Cortex of kidney (tissue), 1 donor: ENCODE measurements at places on chromosomes 3 and 15.

DNA sequence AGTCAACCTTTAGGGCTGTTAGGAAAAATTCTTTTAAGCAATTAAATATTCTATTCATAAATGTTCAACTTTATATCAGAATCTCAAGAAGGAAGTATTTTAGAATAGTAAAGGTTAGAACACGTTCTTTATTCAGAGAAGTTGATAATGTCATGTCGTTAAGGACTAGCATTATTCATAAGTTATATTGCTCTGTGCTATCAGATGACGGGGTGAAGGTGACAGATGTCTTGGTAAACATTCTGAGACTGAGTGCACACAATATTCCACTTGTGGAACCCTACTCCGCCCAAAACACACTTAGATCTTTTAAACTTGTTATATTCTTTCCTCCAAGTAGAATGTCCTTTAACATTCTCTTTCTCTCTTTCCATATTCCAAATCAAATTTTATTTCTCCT is 7.9 kb downstream of the AP4E1 start:
- DNase-seq, result no peak

DNA sequence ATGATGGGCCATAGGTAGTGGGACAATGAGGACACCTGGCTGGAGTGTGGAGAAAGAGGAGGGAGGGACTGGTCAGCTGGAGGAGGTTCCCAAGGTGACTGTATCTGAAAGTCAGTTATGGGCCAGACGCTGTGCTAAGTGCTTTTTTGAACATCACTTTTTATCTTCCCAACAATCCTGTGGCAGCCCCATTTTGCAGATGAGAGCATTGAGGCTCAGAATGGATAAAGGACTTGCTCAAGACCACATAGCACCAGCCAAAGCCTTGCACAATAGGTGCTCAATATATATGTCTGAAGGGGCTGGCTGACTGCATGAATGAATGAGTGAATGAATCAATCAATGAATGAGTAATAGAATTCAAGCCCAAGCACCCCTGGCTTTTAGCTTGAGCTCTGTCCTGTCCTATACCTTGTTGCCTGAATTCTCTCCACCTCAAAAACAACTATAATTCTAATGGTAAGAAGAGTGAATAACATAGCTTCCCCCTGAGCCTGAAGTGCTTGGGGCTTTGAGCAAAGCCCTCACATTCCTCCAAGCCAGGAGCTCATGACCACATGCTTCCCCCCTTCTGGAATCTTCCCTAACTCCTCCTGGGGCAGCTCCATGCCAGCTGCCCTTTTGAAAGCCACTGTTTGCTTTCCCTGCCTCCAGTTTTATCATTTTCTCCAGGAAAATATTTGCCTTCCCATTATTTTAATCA is 150.9 kb downstream of the RPLP1 start:
- DNase-seq, result no peak

DNA sequence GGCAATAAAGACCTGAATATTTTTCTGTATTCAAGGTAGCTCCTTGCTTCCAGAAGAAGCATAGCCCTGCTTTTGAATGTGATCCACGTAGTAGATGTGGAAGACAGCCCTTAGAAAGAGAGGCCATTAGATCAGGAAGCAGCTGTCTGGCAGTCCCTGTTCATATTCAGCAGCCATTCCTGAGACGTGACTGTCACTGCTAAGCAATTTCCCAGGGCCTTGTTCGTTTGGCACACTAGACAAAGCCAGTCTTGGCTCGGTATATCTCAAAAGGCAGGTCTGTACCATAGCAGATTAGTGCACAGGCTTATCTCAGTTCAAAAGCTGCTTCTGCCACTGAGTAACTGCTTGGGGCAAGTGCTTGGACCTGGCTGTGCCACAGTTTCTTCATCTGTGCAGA is 287.8 kb upstream of the MCTP2 start:
- DNase-seq, result no peak

GRCh38 chr3:83321891-83322290 is 1560.4 kb upstream of the GBE1 start:
- DNase-seq, result no peak

DNA sequence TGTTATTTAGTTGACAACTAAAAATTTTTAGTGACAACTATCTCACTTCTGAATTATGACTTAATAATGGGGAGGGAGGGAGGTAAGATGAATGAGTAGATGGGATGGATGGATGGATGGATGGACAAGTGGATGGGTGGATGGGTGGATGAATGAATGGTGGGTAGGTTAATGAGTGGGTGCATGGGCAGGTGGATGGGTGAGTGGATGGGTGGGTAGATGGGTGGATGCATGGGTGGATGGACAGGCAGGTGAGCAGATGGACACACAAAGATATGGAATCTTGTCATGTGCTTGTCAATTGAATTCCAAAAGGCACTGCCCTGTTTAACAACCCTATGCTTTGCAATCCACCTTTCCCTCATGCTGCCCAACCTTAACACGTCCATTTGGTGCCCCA is 41.5 kb downstream of the KLHL25 start:
- DNase-seq, result no peak

DNA sequence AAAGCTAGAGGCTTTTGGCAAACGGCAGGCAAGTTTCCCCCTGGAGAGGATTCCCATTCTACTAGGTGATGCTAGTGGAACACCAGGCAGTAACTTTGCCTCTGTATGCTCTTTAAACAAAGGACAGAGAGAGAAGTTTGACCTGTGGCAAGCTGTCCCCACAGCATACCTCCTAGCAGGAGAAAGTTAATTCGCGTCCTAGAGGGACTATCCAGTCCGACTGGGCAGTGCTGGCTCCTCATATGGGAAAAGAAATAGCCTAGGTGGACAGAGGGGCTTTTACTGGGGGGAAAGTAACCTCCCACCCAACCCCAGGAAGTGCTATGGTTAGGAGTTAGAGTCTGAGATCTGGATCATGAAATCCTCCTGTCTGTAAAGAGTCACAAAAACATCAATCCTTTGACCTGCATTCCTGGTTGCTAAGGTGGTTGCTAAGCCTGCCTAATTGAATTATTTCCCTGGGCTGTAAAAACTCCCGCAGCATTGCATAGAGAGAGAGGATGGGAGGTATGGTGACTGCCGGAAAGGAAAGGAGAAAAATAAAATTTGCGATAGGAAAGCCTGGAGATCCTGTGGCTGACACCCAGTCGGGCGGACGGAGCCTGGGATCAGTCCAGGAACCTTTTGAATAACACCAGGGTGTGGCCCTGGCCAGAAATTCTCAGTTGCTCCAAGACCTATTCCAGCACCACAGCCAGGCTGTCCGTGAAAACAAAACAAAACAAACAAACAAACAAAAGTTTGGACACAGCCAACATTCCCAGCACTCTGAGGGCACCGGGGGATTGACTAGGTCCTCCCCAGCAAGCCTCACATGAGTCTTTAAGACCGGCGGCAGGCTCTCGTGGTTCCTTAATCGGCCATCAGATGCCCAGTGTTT is 67.7 kb upstream of the ATP11B start:
- DNase-seq, result no peak

- DNase-seq, result no peak
Observed at GRCh38 chr15:45347989-45348388, 30.4 kb downstream of the GATM start.

DNA sequence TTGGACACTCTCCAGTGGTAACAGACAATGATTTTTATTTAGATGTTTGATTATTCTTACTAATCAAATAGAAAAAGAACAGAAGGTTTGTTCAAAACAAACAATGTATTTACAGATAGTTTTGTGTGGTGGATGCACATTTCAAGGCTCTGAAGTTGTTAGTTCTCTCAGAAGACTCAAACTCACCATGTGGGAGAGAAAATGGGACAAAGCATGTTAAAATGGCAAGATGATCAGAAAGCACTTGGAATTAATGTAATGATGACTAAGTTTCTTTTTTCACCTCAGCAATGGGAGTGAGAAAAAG is 450.5 kb upstream of the KCNMB2 start:
- no peak for DNase-seq

GRCh38 chr15:60243769-60244168 is 154.0 kb downstream of the ANXA2 start:
- DNase-seq, result no peak

- DNase-seq, result no peak
Observed at GRCh38 chr3:24264748-24265158, 229.9 kb downstream of the THRB start.

- no peak for DNase-seq
Observed at GRCh38 chr3:46917257-46917656, 39.7 kb downstream of the PTH1R start.

GRCh38 chr3:188126934-188127333 is 27.0 kb upstream of the LPP start:
- no peak for DNase-seq

GRCh38 chr3:34983631-34984030 is 655.7 kb upstream of the ARPP21 start:
- DNase-seq, result no peak

- no peak for DNase-seq
Observed at GRCh38 chr3:67296039-67296892, 298.2 kb downstream of the KBTBD8 start.

- DNase-seq, result no peak
Observed at GRCh38 chr3:10470120-10471053, 35.0 kb downstream of the ATP2B2 start.

DNA sequence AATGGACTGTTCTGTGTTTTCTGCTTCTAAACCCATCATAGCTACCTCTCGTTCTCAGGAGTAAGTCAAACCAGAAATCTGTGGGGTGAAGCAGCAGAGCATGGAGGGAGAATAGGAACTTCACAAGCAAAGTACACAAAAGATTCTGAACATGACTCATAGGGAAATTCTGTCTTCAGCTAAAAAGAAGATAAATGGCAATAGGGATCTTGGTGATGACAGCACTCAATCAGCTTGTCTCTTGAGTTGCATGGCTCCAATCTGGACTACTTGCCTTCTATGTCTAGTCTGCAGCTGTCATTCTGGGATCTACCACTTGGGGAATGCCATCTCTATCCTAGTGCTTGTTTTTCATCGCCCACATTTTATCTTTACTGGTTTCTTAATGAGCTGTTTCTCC is 13.5 kb upstream of the GRAMD1C start:
- DNase-seq, result no peak

DNA sequence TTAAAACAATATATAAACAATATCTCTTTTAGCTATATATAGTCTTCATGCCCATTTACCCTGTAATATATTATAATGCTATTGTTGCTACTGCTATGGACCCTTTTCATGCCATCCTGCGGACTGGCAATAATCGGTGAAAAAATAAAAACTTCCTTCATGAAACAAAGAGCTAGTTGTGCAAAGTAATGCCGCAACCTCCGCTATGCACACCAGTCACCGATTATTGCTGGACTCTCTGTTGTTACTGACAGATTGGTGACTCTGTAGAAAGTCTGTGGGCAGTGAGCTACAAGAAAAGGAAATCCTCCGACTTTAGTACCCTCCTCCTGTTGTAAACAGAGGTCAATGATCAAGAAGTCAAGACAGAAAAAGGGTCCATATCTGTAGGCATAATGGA is 17.9 kb upstream of the ICE2 start:
- no peak for DNase-seq

DNA sequence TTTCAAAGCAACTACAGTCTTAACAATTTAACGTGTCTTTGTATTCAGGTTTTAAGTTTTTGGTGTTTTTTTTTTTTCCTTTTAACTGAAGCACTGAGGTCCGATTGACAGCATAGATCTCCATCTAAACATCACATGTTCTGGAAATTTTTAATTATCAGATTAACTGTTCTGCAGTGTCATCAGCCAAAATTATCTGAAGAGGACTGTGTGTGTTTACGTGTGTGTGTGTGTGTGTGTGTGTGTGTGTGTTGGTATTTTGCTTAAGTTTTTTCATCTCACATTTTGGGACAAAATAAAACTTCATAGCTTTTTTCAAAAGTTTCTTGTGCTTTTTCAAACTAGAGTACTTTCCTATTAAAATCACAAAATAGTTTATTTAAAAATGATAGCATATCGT is 1.8 kb downstream of the PIK3CA start:
- DNase-seq, result no peak

GRCh38 chr3:32873531-32874130 is 55.8 kb downstream of the TRIM71 start:
- DNase-seq, result no peak

DNA sequence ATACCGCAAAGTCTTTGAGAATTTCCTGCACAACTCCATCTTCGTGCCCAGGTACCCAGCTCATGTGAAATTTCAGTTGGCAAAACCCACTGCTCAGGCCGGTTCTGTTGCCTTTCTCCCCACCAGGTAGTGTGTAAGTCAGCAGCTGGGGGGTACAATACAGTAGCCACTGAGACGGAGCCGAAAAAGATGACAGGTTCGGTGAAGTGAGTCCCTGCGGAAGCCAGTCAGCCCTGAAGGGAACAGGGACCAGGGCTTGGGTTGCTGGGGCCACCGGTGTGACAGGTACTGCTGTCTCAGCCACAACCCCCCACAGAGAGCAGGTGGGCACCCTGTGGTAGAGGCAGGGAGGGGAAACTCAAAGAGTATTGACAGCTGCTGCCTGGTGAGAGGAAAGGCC is 90.8 kb downstream of the PGPEP1L start:
- DNase-seq, result no peak

DNA sequence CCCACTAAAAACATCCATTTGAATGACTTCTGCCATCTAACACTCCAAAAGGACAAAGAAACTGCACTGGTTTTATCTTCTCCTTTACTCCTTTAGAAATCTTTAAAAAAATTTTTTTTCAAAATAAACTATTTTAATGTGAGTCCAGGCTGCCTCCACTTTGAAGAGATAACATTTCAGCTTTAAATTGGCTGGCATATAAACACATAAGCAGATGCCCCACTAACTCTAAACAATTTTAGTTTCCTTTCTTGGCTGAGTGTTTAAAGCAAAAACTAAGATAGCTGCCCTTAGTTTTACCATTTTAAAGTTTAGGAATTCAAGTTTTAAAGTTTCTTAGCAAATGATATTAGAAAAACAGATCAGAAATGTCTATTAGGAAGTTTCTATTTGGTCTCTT is 39.9 kb downstream of the PDZRN3 start:
- DNase-seq, result no peak

DNA sequence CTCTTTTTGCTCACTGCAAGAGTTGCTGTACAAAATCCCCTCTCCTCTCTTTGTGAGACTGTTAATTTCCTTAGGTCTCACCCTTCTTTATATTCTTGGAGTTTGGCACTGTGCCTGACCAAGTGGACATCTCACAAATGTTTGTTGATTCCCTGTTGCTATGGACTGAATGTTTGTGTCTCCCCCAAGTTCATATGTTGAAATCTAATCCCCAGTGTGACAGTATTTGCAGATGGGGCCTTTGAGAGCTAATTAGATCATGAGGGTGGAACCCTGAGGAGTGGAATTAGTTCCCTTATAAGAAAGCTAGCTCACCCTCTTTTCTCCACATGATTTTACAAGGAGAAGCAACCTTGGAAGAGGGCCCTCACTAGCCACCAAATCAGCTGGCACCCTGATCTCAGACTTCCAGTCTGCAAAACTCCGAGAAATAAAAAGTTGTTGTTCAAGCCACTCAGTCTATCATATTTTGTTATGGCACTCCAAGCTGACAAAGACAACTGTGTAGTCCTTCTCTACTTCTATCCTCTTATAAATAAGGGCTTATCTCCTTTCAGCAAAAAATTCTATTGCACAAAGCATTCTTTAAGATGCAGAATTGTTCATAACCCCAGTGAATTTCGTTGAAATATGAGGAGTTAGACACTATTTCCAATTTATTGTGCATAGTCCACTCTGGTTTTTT is 65.5 kb upstream of the NPHP3 start:
- DNase-seq, result no peak
